ENCODE measurements at places on chromosomes 1 and 21.
A peak's percentile ranks its signal among the peaks of the same experiment; 100 is the strongest.

GRCh38 chr1:205933671-205934618 is 9.3 kb downstream of the SLC26A9 start:
- DNase-seq, result no peak

DNA sequence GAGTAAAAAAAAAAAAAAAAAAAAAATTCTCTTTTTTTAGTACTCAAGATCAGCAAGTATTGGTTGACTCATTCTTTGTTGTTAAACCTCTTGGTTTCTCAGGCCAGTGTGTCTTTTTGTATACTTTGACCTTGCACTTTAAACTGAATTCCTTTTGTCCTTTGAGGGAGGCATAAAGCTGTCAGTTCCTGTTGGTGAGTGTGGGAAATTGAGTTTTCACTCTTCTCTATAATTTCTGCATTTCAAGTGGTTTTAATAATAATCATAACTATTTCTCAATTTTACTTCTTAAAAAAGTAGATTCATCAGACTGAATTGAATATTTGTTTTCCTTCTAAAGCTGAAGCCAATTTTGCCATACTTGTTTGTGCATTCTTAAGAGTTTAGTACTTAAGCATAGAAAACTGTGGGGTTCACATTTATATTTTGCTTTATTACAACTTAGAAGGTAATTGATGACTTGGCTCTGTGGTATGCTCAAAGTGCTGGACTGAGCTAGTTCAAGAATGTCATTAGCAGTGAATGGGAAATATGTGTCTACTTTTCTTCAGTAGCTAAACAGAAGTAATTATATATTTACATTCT is 43.4 kb downstream of the ITSN1 start:
- DNase-seq, result no peak

GRCh38 chr1:207032528-207033017 is at the start of gene C1orf116:
Gene C1orf116 (minus strand): TSS chr1:207032756. CDS start chr1:207027598, 5,158 bp downstream.
- DNase-seq, result no peak

DNA sequence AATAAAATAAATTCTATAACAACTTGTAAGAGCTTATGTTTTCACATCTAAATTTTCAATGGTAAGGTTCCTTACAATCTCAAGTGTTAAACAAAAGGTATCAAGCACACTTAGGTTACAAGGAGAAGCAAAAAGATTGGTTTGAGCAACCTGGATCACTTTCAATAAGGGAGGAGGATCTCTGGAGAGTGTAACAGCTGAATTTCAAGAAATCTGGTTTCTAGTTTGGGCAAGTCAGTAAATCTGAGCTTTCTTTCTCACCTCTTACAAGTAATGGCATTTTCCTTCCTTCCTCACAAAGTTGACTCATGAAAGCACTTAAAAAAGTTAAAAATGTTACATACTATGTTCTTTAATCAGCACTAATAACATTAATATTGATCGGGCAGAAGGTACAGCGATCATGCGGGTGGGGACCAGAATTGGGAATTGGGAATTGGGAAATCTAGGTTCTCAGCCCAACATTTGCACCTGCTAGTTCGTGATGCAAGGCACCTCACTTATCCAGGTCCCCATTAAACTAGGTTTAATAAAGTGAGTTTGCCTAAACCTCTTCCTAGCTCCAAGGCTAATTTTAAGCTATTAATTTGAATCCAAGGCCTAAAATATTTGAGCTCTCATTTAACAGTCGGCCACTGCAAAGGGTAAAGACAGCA is 3.1 kb downstream of the NUCKS1 start:
- DNase-seq, result no peak

DNA sequence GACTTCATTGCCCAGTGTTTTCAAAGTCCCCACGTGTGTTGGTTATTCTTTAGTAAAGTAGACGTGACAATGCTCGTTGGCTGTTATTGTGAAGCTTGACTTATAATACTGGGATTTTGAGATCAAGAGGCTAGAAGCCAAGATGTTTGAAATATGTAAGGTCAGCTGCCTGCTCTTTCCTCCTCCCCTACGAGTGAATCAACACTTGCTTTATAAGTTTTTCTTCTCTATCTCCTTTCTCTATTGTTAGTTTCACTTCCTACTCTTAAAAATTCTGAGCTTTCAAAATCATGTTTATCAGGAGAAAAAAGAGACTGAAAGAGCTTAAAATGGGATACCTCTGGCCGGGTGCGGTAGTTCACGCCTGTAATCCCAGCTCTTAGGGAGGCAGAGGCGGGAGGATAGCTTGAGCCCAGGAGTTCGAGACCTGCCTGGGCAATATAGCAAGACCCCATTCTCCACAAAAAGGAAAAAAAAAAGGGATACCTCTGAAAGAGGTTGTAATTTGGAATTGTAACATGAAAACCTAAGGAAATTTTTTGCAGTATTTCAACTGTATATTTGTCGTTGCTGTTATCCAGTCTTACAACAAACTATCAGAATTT is 72.0 kb downstream of the EPB41 start:
- DNase-seq, result no peak

DNA sequence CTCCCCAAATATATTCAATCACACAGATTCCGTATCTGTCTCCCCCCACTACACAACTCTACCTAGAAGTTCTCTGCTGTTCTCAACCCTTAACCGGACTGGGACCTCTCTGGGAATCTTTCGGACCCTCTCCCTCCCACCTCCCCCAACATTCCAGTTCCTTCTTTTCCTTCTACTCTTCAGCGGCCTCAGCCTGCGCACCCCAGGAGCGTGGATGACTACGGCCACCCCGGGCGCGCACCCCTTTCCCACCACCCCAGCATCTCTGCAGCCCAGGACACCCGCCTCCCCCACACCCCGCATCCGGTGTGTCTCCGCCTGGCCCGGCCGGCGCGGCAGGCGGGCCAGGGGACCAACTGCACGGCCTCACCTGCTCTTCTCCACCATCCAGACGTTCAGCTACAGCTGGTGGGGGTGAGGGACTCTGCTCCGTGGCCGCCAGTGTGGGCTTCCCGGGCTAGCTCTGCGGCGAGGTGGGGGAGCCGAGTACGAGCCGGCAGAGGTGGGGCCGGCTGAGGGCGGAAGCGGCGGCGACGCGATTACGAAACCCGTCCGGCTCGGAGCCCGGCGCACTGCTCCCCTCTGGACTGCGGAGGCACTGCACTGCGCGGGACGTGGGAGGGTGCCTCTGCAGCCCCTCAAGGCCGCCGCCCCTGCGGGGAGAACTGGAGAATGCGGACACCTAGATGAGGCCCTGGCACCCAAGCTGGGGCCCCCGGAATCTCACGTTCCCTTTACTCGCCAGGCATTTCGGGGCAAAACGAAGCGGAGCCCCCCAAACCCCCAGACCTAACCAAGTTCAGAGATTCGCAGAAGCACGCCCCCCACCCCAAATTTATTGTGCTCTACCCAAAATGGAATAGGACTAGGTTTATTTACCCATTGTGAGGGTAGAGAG is at the start of gene CDC42SE1:
TSS of gene CDC42SE1 (minus strand) at position 514 of the 898 bp plus-strand sequence. CDS start 3,892 bp downstream, outside the sequence.
- peak; percentile 88 for DNase-seq

DNA sequence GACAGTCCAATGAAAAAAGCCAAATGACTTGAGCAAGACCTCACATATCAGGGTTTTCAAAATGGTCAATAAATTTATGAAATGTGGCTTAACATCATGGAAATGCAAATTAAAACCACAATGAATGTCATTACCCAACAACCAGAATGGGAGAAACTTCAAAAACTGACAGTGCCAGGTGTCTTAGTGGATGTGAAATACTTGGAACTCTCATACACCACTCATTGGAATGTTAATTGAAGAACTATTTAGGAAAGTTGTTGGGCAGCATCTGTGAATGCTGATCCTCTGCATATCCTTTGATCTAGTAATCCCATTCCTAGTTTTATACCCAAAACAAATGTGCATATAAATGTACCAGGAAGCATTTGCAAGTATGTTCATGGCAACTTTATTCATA is 19.2 kb upstream of the BACH1 start:
- DNase-seq, result no peak

GRCh38 chr1:46612937-46613660 is 3.5 kb downstream of the MOB3C start:
- DNase-seq, result no peak

- peak; percentile 60 for DNase-seq
Observed at GRCh38 chr1:32240140-32240951, 6.7 kb upstream of the FAM167B start.

- no peak for DNase-seq
Observed at GRCh38 chr1:191695865-191696264, 462.4 kb upstream of the RGS18 start.

DNA sequence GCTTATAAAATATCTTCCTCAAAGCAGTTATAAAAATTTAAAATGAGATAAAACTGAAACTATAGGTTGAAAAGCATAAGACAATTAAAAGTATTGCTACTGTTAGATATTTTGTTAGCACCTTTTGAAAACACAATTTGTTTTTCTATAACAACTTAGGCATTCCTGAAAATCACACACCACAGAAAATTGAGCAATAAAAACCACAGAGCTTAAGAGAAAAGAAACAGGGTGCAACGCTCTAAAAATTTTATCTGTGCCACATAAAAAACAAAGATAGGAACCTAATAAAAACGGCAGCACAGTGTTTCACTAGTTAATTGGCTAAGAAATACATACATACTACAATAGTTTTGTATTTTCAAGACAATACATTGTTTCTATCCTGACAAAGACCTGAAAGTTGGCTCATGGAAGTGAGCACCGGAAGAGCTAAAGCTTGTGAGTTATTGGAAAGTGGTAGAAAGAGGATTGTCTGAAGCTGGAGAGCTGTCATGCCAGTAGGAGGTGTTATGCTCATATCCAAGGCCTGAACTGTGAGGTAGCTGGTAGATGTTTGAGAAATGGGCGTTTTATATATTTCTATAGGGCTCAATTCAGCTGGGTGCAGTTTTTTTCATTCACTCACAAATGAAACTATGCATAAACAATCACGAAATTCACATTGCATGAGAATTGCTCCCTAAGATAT is 45.8 kb downstream of the RGS7 start:
- DNase-seq, result no peak

- no peak for DNase-seq
Observed at GRCh38 chr1:165686121-165686970, 12.0 kb downstream of the ALDH9A1 start.

GRCh38 chr1:30313176-30313575 is 410.2 kb downstream of the MATN1 start:
- DNase-seq, result no peak

- no peak for DNase-seq
Observed at GRCh38 chr1:183454377-183454776, 17.9 kb upstream of the SMG7 start.

- no peak for DNase-seq
Observed at GRCh38 chr1:223456747-223457146, 63.5 kb downstream of the CCDC185 start.

DNA sequence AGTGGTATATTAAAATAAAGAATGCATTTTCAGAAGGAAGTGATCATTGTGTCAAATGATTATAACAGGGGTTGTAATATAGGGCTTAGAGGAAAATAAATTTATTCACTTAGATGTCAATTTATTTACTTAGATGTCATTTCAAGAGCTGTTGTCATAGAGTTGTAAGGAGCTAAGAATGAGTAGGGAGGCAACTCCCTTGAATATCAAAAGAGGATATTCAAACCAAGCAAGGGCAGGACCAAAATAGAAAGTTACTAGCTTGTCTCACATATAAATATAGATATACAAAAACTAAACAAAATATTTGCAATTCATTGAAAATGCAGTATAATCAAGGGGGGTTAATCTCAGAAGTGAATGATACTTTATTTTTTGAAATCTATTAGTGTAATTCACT is 16.0 kb upstream of the RASAL2 start:
- DNase-seq, result no peak

DNA sequence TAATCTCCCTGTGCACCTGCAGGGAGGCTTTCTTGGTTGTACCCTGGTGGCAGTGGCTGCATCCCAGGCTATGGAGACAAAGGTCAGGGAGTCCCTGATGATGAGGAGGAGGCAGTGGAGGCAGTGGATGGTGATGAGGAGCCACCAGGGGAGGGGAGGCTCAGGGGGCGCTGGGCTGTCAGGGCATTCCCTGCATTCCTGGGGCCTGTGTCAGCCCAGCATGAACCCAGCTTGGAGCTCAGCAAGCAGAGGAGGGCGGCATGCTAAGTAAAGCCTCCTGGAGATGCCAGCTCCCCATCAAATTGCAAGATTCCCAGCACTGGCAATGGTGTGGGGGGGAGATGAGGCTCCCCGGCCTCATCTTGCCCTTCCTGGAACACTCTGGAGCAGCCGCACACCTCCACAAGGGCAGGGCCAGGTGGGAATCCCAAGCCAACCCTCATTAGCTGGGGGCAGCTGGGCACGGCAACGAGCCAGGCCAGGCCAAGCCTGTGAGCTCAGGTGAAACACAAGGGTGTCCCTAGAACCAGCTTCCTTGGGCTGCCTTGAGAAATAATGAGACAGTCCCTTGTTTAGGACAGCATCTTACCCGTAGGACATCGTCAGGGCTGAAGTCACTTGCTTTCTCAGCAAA is 469.5 kb downstream of the MATN1 start:
- no peak for DNase-seq
